NB4 (cell line): ENCODE measurements at places on chromosomes 16 and 17.

- DNase-seq, result no peak
Measured at GRCh38 chr17:81519284-81520020, 6.9 kb upstream of the ACTG1 start.

- no peak for DNase-seq
Measured at GRCh38 chr17:45338996-45339535, 22.2 kb upstream of the MAP3K14 start.

- DNase-seq, result no peak
Measured at GRCh38 chr17:62032480-62032879, 32.6 kb downstream of the MED13 start.

DNA sequence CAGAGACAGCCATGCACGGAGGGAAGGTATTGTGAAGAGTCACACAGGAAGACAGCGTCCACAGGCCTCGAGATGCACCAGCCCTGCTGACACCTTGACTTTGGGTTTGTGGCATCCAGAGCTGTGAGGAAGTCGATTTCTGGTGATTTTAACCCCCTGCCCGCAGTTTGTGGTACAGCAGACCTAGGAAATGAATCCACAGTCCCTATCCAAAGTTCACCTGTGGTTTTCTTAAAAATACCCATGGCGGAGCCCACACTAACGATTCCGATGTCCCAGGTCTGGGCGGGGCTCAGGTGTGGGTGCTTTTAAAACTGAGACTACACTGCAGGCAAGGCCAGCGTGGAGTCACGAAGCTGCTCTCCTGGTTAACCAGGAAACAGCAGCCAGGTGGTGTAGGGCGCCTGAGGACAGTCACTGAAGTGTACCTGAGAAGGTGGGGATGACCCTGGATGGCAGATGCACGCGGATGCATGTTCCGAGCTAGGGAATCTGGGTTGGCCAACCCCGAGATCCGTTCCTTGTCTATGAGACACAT lies 14.4 kb upstream of the MEAK7 start:
- DNase-seq, result no peak

DNA sequence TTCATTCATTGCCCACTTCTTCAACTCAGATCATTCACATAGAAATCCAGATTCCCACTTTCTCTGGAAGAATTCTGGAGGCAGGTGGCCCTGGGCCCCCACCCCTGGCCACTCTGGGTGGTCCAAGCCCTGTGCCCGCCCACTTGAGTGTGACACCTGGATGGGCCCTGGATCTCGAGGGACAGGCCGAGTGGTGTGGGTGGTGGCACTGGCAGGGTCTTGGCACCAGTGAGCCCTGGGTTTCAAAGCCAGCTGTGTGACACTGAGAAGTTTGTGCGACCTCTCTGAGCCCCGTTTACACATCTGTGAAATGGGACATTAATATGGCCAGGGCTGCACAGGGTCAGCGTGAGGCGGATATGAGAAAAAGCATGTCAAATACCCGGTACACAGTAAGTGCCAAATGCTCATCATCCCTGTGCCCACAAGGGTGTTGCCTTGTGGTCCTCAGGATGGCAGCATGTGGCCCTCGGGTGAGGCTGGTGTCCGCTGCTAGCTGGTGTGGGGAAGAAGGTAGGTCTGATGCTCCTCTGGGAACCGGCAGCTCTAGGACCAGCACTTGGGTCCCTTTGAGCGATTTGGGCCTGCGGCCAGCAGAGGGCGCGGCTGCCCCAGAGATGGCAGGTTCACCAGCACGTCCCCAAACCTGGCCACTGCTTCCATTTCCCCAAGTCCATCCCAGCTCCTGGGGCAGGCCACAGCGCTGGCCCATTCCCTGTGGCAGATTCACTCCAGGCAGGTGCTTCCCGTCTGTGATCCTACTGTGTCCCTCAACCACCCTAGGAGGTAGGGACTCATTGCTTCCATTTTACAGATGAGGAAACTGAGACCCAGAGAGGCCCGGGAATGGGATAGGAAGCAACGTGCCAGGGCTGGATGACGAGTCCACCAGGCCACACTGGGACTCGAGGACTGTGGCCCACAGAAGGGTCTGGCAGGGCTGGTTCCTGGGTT lies 3.6 kb downstream of the OSGIN1 start:
- DNase-seq, result peak; percentile 87

DNA sequence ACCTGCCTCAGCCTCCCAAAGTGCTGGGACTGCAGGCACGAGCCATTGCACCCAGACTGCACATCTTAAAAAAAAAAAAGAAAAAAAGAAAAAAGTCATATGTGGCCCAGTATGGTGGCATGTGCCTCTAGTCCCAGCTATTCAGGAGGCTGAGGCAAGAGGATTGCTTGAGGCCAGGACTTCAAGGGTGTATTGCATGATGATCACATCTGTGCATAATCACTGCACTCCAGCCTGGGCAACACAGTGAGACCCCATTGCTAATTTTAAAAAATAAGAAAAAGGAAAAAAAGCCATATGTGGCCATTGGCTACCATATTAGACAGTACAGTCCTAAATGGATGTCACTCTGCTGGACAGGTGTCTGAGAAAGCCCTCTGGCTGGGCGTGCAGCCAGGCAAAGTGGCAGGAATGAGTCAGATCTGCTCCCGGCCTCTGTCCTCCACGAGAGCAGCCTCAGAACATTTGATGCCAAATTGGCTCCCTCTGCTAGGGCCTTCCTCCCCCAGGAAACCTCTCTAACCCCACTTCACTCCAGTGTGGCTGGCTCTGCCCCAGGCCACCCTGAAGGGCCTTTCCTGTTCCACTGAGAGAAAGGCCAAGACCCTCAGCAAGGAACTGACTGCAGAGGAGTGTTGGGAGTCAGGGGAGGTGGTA lies 14.7 kb downstream of the CA7 start:
- DNase-seq, result no peak

GRCh38 chr17:15910791-15911190 lies 34.1 kb upstream of the ADORA2B start:
- no peak for DNase-seq

GRCh38 chr17:68135141-68135887 lies 99.8 kb downstream of the KPNA2 start:
- DNase-seq, result no peak

- peak; percentile 53 for DNase-seq
Measured at GRCh38 chr16:75621170-75621477, 2.0 kb downstream of the ADAT1 start.

- DNase-seq, result peak; percentile 51
Measured at GRCh38 chr17:81223762-81224130, 981 bp upstream of the CEP131 start.

DNA sequence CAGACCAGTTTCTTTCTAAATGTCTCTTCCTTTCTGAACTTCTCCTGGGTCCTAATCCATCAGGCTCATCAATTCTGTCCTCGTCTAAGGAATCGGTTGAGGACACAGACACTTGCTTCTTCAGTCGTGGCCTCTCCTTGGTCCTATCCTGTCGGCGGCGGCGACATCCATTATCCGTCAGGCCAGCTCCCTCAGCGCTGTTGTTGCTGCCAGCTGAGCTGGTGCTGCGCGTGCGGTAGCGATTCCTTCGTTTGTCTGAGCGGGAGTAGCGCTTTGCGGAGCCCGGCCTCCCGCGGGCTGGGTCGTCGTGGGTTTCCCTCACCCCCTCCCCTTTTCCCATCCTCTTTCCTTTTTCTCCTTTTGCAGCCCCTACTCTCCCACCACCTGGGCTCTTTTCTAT lies 3.8 kb downstream of the SMG6 start:
- no peak for DNase-seq

- no peak for DNase-seq
Measured at GRCh38 chr16:18800775-18801144, 589 bp downstream of the ARL6IP1 start.

- DNase-seq, result no peak
Measured at GRCh38 chr17:79664930-79665737, 54.3 kb upstream of the RBFOX3 start.

GRCh38 chr16:66809765-66810164 lies 8.4 kb upstream of the TERB1 start:
- no peak for DNase-seq

DNA sequence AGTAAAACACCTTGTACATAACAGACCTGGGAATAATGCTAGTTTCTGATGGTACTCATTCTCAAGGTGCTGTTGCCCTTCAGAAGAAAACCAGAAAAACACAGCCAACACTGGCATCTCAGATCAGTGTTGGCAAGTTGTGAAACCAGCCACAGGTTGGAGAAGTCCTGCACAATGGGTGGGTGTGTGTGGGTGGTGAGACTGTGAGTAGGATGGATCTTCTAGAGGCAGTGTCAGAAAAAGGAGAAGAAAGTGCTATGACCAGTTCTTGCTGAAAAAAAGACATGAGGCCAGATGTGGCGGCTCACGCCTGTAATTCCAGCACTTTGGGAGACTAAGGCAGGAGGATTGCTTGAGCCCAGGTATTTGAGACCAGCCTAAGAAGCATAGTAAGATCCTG lies 35.2 kb upstream of the SMIM36 start:
- no peak for DNase-seq

DNA sequence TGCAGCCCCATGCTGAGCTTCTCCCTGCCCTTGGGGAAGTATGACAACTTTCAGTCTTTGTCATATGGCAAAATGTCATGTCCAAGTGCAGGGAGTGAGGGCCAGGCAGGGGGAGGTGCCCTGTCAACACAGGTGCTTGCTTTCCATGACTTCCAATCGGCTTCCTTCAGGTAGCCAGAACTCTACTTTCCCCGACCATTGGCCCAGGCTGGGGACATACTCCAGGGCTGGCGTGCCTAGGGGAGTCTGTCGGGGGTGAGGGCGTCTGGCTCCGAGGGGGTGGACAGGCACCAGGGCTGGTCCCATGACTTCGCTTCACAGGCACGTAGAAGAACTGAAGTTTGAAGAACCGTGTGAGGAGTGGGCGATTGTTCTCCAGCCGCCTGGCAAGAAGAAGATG lies 19.8 kb upstream of the PIK3R6 start:
- no peak for DNase-seq
